Activated CD8-positive, alpha-beta T cell treated with anti-CD3 and anti-CD28 coated beads for 36 hours (primary cell): ENCODE measurements at places on chromosomes 11 and 22.

GRCh38 chr11:74846770-74847169 is 98.1 kb downstream of the RNF169 start:
- no peak for DNase-seq

- no peak for DNase-seq
Measured at GRCh38 chr11:126224647-126225294, 13.2 kb downstream of the FAM118B start.

DNA sequence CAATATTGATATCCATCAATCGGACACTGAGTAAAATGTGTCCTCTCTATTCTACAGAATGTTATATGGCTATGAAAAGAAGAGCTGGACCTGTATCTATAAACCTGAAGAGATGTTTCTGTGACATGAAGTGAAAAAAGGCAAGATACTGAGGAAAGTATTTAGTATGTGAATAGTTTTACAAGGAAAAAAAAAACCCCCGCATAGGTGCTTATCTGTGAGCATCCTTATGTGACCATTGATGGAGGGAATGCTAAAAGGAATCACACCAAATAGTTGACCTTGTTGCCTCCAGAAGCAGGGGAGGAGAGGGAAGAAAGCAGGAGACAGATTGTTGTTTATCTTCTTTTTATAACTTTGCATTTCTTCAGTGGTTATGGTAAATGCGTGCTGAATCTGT is 661 bp upstream of the PRG2 start:
- DNase-seq, result no peak

DNA sequence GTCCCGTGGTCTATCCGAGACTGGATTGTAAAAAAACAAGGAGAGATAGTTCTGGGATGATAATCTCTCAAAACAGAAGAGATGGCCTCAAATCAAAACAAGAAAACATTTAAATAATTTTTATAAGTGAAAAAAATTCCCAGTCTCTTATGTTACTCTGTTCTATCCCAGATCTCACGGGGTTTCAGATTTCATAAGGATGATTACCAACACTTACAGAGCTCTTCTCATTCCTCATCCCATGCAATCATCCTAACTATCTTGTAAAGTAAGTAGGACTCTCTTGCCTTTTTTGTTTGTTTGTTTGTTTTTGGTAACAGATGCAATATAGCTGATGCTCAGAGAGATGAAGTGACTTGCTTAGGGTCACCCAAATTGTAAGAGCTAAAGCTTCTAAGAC is 20.0 kb upstream of the ZBTB16 start:
- DNase-seq, result no peak

DNA sequence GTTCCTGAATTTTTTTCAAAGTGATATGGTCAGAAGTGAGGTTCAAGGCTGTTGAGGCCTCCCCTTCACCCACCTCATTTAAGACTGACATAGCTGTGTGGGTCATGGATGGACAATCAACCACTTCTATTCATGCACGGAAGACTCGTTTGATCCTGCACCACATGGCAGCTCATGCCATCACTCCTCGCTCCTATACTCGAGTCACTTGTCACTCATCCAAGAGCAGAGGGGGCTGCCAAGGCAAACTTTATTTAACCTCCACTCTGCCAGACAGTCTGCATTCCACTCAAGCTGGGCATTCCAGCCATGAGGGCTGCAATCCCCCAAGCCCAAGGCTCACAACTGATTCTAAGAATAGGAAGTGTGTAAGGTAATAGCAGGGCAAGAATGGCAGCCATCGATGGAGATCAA is 34.1 kb downstream of the SNX19 start:
- DNase-seq, result no peak

DNA sequence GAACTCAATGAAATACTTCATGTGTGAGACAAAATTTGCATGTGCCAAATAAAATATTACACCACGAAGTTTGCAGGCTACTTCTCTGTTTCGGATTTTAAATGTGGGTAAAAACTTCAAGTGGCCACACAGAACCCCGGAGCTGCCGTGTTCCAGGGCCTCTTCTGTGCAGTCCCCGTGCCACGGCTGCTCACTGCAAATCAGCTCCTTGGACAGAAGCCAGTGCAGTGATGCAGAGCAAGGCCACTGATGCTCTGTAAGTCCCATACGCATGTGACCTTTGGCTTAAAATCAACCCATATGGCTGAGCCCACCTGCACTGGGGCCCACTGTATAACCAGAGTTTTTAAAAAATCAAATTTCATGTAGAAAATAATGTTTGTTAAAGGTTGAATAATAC is 1309.4 kb downstream of the TBC1D22A start:
- no peak for DNase-seq

DNA sequence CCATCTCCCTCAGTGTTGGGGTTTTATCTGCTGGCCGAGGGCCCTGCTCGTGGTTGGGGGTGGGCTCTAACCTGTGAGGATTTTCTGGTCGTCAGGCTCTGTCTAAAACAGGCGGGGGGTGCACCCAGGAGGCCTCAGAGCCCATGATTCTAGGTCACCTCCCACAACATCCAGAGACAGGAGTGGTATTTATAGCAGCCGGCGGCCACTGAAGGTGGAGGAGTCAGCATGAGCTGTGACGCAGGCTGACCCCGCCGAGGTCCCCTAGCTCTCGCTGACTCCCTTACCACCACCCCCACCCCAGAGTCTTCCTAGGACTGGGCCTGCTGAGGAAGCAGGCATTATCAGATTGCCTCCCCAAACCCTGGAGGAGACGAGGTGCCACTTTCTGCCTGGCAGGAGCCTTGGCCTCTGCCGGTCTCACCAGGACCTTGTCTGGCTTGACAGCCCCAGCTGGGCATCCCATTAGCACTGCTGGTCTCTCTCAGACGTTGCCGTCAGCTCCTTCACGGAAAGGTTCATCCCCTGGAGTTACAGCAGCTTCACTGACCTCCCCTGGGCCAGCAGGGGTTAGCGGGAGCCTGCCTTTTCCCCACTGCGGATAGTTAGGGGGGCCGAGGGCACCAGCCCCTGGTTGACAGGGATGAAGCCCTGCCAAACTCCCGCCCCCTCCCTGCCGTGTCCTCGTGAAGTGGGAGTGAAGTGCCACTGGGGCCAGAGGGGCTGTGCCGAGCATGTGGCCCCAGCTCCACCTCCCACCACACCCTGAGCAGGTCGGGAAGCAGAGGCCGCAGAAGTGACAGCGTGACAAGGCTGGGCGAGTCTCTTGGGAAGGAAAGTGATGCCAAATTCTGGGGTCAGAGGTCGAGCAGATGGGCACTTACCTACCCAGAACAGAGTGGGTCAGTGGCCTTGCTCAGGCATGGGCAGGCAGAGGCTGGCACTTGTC is 26.5 kb downstream of the DAGLA start:
- DNase-seq, result no peak

DNA sequence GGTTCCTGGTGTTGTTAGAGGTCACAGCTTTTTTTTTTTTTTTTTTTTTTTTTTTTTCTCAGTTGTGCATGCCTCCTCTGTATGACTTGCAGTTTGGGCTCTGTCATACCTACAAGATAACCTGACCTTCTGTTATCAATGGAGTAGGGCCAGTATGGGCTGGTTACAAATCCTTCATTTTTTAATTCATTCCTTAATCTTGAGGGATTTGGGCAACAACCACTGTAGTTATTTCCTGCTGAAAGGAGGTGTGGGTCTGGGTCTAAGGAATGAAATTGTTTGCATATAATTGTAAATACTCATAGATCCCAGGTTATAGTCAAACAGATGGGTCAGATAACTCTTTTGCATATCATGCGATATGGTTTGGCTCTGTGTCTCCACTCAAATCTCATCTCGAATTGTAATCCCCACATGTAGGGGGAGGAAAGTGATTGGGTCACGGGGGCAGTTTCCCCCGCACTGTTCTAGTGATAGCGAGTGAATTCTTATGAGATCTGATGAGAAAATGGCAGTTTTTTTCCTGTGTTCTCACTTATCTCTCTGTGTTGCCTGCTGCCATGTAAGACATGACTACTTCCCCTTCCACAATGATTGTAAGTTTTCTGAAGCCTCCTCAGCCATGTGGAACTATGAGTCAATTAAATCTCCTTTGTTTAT is 14.1 kb upstream of the GLYAT start:
- no peak for DNase-seq

DNA sequence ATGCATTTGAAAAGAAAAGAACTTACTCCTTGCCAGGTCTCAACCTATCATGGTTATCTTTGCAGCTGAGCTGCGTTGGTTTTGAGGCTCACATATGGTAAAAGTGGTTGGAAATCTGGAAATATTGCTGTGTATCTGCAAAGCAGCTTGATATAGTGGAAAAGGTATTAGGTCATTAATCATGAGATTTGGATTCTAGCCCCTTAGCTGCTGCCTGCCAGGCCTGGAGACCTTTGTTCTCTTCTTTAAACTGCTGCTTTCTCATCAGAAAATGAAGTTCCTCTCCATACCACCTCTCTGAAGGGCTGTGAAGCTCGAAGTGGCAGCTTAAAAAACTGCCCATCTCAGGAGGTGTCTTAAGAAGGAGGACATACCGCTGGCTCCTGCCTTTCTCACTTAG is 5.7 kb downstream of the PPARA start:
- DNase-seq, result no peak
